ENCODE measurements at places on chromosomes 6 and 20.

DNA sequence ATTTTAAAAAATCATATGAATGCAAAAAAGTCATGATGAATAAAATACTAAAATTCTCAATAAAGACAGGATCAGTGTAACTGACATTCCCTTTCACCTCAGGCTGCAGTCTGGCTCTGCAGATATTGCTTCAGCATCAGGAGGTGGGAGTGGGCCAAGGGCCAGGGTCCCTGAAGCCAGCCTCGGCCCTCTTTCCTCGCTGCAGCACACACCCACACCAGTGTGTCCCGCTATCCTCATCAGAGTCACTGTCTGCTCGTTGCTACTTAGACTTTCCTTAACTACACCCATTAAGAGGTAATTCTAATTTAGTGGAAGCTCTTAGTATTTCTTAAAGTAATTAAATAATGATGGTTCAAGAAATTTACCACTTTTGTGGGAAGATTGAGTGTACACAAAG is 298.2 kb downstream of the UBE3D start:
- no peak for DNase-seq

DNA sequence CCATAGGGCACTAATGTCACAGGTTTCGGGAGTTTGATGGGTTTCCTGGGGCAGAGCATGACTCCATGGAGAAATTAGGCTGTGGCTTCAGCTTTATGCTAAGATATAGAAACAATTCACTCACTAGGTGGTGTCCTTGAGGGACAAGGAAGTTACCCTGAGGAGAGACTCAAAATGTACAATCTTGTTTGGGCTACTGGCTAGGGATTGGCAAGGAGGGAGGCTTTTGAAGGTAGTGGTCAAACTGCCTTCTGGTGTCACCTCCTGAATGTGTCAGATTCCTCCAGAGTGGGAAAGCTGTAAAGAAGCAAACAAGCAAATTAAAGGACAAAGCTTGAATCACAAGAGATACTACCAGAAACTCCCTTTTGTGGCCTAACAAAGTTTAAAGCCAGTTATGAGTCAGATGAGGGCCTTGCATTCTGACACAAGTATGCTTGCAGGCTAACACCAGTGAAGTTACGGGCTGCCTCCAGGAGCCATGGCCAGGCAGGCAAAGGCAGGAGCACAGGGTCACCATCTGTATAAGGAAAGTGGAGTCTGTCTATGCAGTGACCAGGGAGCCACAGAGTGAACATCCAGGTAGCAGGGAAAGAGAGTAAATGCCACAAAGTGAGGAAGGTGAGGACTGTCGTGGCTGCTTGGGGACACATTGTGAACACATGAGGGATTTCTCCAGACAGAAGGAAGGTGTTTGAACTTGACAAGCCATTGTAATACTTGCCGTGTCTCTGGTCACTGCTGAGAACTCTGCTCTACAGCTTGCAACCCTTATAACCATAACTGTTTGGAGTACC is 107.7 kb upstream of the DTNBP1 start:
- no peak for DNase-seq

- no peak for DNase-seq
Measured at GRCh38 chr20:57680934-57681914, 28.6 kb downstream of the PMEPA1 start.

DNA sequence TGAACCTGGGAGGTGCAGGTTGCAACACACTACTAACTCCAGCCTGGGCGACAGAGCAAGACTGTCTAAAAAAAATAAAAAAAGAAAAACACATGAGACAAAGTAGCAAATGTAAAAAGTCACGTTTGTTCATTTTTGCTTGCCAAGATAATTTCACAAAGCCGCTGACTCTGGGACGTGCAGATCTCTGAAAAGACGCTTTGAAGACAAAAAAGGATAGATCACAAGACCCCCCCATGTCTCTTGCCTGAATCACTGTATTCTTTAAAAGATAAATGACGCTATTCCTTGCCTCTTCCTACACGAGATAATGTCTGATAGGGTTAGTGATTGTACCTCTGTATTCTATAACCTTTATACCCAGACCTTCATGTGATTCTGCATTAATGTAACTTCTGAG is 23.3 kb upstream of the STXBP5 start:
- no peak for DNase-seq

- DNase-seq = no peak
Measured at GRCh38 chr6:158847786-158848185, 28.6 kb upstream of the EZR start.

- no peak for DNase-seq
Measured at GRCh38 chr6:158044525-158044888, 62.8 kb downstream of the SYNJ2 start.

- DNase-seq = peak; percentile 0
Measured at GRCh38 chr6:96468681-96469224, 52.9 kb upstream of the UFL1 start.

GRCh38 chr6:146785001-146785585 is 186.3 kb downstream of the ADGB start:
- DNase-seq = peak; percentile 39

GRCh38 chr20:45191926-45192325 is 14.9 kb upstream of the SEMG1 start:
- DNase-seq = no peak

- DNase-seq = no peak
Measured at GRCh38 chr6:9647071-9647445, 767.8 kb downstream of the TFAP2A start.

GRCh38 chr6:20417819-20418218 is 16.1 kb downstream of the E2F3 start:
- DNase-seq = no peak

GRCh38 chr6:16362296-16362695 is 123.9 kb downstream of the GMPR start:
- DNase-seq = no peak

GRCh38 chr6:160428069-160428430 is 79.9 kb downstream of the SLC22A3 start:
- DNase-seq = peak; percentile 58

- no peak for DNase-seq
Measured at GRCh38 chr6:124742971-124743370, 219.3 kb upstream of the RNF217 start.

DNA sequence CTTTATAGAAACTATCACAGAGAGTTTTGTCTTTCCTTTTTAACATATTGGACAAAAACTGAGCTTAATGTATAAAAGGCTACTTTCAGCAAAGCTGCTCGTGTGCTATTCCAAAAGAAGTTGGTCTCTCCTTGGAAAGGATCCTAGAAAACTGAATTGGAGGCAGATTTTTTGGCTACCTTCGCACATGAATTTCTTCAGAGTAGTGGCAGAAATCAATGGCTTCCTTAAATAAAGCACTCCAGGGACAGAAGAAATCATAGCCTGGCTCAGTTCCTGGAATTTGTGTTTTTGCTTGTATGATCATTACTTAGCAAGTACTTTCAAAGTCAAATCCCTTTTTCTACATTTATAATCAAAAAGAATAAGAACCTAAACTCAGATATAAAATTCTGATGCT is 780.3 kb downstream of the PHF3 start:
- no peak for DNase-seq

- no peak for DNase-seq
Measured at GRCh38 chr6:22057962-22058361, 238.9 kb downstream of the PRL start.

DNA sequence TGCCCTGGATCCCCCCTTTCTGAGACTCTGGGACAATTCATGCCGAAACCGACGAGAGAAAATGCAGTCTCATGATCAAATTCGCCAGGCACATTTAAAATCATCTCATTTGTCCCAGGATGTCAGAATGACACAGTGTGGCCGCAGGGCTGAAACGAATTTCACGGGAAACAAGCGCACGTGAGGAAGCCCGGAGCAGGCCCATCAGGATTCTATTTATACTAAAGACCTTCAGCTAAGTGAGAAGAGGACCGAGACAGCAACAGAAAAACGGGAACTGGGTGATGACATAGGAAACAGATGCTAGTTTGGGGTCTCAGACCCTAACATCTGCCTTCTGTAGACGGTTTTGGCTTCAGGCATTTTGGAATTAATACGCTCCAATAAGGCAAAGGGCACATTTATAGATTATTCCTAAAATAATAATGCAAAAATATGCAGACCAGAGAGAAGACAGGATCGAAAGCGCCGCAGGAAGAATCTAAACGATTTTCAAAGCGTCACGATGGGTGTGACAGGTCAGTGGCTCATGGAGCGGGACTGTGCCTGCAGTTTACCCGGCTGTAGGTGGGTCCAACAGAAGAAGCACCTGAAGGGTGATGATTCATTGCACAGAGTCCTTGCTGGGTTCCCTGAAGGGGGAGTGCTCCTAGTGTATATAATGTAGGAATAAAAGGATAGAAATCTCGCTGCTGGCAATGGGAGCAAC is 80.8 kb upstream of the MPC1 start:
- DNase-seq = no peak

- peak; percentile 82 for DNase-seq
Measured at GRCh38 chr20:46051556-46052308, 22.7 kb downstream of the SLC12A5 start.

GRCh38 chr6:63805808-63806572 is 170.4 kb downstream of the PHF3 start:
- no peak for DNase-seq

GRCh38 chr20:32163951-32164350 is 43.6 kb downstream of the PLAGL2 start:
- DNase-seq = no peak

DNA sequence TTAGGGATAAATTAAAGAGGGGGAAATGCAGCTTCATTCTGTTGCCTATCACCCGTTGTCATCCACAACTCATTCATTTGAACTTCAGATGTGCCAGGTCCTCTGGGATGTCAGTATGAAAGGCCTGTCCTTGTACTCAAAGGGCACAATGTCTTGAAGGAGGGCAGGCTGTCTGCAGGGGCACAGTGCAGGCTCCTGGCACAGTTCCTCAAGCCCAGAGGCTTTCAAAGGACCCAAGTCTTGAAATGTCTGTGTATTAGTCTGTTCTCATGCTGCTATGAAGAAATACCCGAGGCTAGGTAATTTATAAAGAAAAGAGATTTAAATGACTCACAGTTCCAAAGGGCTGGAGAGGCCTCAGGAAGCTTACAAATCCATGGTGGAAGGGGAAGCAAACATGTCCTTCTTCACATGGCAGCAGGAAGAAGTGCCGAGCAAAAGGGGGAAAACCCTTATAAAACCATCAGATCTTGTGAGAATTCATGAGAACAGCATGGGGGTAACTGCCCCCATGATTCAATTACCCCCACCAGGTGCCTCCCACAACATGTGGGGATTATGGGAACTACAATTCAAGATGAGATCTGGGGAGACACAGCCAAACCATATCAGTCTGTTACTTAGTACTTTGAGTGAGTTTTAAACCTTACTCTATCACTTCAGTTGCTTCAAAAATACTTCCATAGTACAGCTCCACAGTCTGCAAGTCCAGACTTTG is 9.4 kb downstream of the SNX9 start:
- no peak for DNase-seq

GRCh38 chr6:115830895-115831294 is 229.8 kb downstream of the FRK start:
- no peak for DNase-seq

DNA sequence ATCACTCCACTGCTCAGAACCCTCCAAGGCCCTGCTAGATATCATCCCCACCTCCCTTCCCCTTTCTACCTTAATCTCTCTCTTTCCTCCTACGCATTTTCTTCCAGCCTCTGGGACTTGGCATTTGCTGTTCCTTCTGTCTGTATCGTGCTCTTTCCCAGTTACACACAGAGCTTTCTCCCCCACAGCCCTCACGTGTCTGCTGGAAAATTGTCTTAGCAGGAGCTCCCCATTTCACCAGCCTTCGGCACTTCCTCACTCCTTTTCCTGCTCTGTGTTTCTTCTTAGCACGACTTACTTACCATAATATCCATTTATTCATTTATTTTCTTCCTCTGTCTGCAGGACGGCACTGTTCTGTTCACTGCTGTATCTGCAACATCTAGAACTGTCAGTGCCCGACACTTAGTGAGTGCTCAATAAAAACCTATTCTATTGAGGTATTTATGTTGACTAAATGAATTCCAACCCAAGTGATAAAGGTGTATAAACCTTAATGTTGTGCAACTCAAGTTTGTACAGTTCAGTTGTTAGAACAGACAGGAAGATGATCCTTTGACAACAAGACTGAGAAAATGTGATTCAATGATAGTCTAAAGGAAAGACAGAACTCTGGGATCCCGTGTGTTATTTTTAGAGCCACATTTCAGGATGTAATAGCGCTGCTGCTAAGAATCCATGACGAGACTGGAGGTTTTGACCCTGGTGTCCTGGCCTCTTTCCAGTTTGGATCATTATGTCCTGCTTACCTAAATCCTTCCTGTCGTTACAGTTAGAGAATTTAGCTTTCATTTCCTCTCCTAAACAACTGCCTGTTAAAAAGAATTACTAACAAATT is 170.1 kb upstream of the LAMP5 start:
- DNase-seq = peak; percentile 76

DNA sequence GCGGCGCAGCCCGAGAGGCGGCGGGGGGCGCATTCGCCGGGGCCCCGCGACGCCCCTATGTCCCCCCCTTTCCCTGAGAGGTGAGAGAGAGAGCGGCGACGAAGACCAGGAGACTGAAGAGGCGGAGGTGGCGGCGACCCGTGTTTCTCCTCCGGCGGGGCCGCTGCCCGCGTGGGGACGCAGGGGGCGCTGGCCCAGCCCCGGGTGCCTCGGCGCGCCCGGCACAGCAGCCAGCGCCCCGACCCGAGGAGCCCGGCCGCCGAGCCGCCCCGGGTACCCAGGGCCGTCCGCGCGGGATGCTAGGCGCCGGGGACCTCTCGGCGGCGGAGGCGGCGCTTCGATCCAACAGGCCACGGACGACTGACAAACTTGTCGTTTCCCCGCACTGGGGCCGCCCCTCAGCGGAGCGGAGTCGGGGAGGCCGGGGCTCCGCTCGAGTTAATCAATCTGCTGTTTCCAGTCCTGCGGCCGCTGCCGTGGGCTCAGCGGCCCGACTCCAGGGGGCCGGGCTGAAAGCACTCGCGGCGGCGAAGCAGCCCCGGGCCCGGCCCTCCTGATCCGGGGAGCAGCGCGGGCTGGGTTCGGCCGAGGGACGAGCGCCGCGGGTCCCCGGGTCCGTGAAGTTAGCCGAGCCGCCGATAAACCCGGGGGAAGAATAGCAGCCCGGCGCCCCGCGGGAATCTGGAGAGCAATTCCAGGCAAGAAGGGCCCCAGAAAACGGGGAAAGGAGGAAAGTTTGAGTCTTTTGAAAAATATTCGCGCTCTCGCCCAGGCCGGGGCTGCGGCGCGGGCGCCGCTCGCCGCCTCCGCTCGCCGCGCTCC is 631 bp downstream of the MDGA1 start:
- DNase-seq = peak; percentile 46

DNA sequence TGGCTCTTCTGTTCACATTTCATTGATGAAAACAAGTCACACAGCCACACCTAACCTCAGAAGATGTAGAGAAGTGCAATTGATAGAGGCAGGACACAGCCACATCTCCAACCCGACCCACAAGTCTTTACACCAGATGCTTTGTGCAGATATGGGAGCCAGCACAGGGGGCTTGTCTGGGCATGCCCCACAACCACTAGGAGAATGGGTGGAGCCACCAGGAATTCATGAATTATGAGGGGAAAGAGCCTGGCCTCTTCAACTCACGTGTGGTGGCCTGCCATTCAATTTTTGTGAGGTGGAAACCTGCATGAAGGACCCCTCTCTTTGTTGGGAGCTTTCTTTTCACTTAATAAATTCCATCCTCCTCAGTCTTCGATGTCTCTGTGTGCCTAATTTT is 79.1 kb downstream of the OGFRL1 start:
- DNase-seq = no peak
